ENCODE measurements at places on chromosomes 13 and 19.
A peak's percentile ranks its signal among the peaks of the same experiment; 100 is the strongest.

DNA sequence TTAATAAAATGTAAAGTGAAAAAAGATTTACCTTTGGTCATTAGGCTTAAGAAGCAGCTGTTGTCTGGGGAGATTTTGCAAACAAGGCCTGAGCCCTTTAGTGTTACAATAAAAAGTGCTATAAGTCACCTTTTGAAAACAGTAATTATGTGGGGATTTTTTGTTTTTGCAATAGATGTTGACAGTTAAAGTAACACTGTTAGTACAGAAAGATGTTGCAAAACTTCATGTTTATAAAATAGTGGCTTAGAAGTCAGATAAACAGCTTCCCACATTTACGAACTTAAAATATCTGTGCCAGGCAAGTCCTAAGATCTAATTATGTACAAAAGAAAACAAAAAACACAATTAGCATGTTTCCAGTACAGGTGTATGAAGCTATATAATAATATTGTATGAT lies 138.0 kb upstream of the IRS2 start:
- DNase-seq: no peak

DNA sequence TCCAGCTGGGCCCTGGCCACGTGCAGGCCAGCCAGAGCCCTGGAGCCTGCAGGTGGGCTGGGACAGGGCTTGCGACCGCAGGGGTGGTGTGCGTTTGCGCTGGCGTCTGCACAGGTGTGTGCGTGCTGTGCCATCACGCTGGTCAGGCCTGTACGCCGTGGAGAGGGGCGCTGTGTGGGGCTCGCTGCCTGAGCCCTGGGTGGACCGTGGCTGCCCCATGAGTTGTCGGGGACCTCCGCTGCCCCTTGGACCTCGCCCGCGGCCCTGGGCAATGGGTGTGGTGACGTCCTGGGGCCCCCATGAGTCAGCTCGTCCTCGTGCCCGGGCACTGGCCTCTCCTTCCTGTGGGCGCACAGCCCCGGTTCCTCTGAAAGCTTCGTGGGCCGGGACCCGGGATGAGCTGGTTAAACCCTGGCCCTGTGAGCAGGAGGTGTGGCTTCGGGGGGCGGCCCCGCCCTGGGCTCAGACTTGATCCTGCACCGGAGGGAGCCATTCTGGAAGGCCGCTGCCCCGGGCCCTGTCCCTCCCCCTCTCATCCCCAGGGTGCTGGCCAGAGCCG lies 6.8 kb downstream of the CSNK1G2 start:
- DNase-seq: peak; percentile 39

DNA sequence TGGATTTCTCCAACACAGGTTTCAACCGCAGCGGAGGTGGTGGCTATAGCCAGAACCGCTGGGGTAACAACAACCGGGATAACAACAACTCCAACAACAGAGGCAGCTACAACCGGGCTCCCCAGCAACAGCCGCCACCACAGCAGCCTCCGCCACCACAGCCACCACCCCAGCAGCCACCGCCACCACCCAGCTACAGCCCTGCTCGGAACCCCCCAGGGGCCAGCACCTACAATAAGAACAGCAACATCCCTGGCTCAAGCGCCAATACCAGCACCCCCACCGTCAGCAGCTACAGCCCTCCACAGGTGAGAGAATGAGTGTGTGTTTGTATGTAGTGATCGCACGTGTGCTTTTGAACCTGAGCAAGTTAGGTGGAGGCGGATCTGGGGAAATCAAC lies 6.0 kb upstream of the CCDC97 start:
- no peak for DNase-seq

- DNase-seq: no peak
Observed at GRCh38 chr13:46377554-46377953, 9.5 kb downstream of the RUBCNL start.

DNA sequence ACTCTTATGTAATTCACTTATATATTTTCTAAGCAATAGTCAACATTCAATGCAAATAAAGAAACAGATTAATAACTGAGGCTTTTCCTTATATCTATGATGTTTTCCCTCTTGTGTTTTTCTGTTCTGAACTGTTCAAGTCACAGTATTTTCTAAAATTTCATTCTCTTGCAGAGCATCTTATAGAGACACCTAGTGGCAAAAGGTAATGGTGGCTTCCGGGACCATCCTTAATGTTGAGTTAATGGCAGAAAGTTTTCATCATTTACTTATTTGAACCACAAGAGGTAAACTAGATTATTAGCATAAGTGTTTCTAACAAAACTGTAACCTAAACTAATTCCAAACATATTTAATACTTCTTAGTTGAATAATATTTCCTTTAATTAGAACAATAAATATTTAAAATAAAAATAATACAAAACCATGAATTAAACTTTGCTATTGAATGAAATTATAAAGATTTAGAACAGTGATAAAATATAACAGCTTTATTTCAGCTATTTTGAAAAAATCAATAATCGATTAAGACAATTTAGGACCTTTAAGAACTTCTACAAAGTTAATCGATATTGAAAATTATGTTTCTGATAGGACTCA lies 1.7 kb upstream of the SLITRK5 start:
- peak; percentile 23 for DNase-seq

DNA sequence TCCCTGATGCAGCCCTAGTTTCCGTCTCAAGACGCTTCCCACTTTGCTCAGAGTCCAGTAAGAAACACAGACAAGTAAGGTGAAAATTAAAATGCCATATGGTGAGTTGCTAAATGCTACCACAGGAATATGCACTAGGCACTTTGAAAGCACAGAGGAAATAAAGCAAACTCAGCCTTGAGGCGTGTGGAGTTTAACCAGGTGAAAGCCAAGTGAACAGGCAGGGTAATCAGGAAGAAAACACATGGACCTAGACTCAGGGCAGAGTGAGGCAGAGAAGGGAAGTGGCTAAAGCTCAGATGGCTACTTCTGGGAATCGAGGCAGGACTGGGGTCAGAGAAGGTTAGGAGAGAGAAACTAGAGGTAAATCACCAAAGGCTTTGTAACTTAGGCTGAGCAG lies 5.4 kb upstream of the UBL3 start:
- DNase-seq: no peak

- DNase-seq: peak; percentile 93
Observed at GRCh38 chr19:1177322-1178114, 3.5 kb upstream of the SBNO2 start.

- DNase-seq: peak; percentile 88
Observed at GRCh38 chr19:8361921-8362793, 1.8 kb upstream of the ANGPTL4 start.

GRCh38 chr13:29483211-29483610 lies 112.3 kb downstream of the SLC7A1 start:
- DNase-seq: no peak

- no peak for DNase-seq
Observed at GRCh38 chr13:99354371-99354951, 47.3 kb upstream of the GPR183 start.

DNA sequence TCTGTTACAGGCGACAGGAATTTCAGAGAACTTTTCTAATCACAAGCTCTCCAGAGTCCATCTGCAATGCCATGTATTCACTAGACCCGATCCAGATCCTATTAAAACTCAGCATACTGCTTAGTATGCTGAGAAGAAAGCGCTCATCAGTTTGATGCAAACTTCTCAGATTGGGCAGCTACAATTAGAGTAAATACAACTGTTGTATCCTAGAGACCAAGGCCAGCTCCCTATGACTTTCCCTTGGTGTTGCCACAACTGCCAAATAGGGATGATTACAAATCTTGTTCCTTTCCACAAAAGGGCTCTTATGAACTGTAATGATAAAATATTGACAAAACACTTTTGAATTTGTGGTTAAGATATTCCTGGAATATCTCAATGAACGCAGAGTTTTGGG lies 191.2 kb downstream of the SPRY2 start:
- no peak for DNase-seq

GRCh38 chr13:106302843-106303242 lies 232.6 kb downstream of the EFNB2 start:
- no peak for DNase-seq

DNA sequence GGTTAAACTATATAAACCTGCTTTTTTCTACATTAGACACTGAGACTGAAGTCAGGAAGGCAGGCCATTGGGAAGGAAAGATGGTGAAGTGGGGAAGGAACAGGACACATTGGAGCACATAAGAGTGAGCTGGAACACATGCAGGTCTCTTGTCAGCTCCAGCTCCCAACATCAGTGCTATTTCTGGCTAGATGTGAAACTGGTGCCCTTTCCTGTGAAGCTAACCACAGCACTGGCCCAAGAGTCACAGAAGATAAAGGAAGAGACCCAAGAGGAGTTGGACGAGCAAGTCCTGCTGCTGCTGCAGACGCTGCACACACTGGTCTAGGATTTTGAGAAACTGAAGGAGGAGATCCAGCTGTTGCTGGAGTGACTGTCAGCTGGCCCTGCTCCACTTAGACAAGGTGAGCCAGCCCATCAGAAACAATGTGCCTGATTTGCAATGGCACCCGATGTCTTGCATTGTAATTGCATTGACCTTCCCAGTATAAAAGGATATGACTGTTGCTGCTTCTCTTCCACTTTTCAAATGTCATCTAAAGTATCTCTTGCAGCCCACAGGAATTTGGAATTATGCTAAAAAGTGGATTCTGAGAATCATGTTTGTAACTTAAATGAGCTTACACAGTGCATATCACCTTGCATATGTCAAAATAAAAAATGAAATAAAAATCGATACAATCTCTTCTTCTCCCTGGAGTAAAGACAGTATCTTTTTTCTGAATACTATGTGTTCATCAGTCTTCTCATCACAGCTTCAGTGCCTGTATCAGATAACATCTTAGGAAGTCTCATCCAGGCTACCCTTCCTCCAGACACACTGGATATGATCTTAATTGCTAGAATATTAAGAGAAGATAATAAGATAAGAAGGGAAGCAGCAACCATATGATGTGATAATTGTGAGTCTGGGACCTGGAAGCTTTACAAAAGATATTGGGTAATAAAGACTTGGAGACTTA lies 230.7 kb upstream of the SPRY2 start:
- no peak for DNase-seq

DNA sequence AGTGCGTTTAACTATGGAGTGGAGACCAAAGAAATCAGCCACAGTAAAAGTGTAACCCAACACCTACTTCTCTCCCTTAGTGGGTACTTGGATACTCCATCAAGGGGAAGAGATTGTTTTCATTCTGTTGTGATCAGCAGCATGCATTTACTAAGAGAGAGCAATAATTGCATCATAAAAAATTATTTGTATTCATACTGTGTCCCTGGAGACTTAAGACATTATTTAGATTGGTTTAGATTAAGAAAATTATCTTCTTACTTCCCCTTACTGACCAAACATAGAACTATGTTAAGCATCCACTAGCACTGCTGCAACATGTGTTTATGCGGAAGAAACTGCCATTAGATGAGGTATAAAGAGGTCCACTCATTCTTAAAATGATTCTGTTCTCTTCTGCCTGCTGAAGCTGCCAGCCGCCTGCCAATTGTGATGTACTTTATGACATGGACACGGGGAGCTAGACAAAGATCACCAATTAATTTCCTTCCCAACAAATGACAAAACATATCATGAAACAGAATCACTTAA lies 738.5 kb downstream of the DIAPH3 start:
- DNase-seq: no peak

GRCh38 chr13:70890289-70890688 lies 782.0 kb upstream of the KLHL1 start:
- no peak for DNase-seq

DNA sequence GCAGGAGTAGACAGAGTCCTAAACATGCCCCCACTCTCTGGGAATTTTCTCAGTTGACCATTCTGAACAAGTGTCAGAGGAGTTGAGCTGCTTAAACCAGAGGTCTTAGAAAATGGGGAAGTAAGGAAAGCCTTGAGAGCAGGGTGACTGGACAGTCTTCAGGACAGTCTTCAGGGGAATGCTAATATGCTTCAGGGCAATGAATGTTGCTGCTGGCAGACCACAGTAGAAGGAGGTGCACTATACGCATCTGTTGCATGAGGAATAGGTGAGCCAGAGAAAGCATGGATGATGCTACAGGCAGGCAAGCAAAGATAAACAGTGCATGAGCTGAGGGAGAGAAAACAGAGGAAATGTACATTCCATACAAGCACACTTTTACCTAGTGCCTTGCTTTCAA lies 196.6 kb upstream of the GPR12 start:
- DNase-seq: peak; percentile 9

GRCh38 chr19:34972163-34972705 lies 8.2 kb upstream of the ZNF792 start:
- DNase-seq: no peak

GRCh38 chr19:56973713-56974555 lies 133.4 kb upstream of the PEG3 start:
- no peak for DNase-seq

GRCh38 chr13:34108410-34108809 lies 290.5 kb downstream of the RFC3 start:
- DNase-seq: no peak

- DNase-seq: no peak
Observed at GRCh38 chr13:64417581-64417980, 2812.6 kb downstream of the PCDH9 start.

GRCh38 chr13:112891477-112892401 lies 77.3 kb upstream of the MCF2L start:
- no peak for DNase-seq

DNA sequence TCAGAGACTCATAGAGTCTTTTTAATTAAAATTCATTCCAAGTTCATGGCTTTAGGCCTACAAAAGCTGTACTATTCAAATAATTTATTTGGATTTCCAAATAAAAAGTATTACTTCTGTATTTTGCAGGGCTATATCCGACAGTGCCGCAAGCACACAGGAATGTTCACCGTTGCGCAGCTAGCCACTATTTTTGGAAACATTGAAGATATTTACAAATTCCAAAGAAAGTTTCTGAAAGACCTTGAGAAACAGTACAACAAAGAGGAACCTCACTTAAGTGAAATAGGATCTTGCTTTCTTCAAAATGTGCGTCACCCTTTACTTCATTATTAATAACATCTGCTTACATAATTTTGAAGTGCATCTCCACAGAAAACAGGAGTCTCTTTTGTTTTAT lies 20.5 kb upstream of the C1QTNF9 start:
- DNase-seq: peak; percentile 89

GRCh38 chr19:45641274-45642105 lies 2.3 kb upstream of the EML2 start:
- peak; percentile 85 for DNase-seq

DNA sequence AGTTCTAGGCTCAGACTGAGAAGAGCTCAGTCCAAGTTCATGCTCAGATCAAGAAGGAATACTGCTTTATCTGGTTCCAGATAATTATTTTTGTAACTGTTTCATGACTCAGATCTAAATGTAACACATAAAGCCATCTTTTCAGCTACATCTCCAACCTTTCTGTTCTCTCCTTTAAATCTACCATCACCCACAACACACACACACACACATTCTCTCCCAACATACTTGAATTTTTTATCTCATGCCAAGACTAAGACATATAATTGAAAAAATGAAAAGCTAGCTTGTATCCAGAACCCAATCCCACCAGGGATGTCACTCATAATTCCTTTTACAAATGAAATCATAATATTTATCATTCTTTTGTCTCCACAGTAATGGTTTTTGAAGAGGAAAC lies 7.6 kb downstream of the KATNAL1 start:
- DNase-seq: no peak
